Stimulated activated CD4-positive, alpha-beta T cell treated with anti-CD3 and anti-CD28 coated beads, Interleukin-2, amount 100 ng/mL, for 4 hours (primary cell): ENCODE measurements at places on chromosomes 12 and 14.
A peak's percentile ranks its signal among the peaks of the same experiment; 100 is the strongest.

DNA sequence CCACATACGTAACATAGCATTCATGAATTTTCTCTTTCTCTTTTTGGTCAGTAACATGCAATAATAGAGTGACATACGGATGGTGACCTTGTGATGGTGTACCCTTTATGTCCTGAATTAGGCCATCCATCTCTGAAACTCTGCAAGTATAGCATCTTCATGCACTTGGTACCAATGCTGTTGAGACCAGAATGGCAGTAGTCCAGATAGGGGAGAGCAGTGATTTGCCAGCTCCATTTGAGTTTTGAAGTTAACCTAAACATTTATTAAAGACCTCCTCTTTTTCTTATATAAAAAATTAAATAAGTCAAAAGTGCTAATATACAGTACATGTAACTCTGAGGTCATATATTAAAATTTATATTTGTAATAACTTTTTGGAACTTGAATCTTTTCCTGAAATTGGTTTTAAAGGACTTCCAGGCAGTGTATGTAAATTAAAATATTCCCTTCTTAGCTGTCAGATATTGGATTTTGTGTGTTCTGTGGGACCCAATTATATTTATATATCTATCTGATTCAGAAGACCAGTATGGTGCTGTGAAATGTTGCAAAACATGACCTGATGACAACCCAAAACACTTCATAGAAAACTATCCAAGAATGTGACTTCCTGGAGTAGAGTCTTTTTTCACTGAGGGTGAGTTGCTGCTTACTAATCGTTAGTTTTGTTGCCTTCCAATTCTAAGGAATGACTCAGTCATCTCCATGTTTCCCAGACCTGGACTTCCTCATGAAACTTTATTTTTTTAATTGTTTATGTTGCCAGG is 3.5 kb downstream of the ELK3 start:
- no peak for DNase-seq

GRCh38 chr12:66065641-66066136 is 64.9 kb downstream of the LLPH start:
- DNase-seq = no peak

- no peak for DNase-seq
These were observed 94.1 kb downstream of the GPHN start for GRCh38 chr14:66601932-66602578.

DNA sequence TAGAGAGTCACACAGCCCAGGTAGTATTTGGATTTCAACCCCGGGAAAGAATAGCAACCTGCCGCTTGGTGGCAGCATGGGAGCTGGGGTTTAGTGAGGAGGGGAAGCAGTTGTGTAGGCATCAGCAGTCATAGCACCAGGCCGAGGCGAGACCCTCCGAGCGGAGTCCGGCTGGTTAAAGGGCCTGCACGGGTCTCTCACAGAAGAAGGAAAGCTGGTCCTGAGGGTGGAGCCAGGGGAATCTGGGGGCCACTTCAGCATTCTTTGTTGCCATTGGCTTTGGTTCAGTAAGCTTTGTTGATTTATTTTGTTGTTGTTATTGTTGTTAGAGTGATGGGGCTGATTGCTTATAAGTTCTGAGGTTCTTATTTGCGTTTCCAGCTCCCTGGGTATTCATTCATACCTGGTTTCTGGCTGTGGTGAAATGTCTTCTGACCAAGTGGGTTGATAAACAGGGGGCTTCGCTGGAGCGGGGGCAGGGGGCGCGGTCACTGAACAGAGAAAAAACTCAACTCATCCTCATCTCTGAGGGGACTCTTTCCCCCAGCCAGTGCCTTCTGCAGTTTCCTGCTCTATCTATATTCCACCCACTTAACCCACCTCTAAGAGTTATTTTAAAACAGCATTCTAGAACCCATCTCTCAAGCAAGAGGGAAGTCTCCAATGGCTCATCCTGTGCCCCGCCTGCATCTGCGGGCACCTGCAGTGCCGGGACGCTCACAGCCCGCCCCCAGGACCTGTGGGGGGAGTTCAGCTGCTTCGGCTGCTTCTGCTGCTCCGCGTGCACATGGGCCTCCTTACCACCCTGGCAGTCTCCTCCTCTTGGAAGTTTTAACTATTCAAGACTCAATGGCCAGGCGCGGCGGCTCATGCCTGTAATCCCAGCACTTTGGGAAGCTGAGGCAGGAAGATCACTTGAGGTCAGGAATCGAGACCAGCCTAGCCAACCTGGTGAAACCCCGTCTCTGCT is 11.6 kb downstream of the CKB start:
- DNase-seq = no peak

DNA sequence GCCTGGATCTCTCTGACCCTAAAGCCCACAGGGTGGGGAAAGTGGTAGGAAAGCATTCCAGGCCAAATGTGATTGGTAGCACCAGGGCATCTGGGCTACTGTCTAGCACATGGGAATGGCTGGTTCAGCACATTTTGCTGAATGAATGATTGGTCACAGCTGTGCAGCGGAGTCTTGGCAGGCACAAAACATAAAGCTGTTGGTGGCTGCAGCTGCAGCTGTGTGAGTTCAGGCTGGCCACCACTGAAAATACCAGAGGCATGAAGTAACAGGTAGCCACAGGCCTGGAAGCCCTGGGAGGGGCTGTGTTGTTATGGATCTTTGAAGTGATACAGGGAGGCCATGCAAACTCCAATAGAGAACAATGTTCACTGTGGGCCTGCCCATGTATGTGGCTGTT is 72.7 kb downstream of the MYRFL start:
- no peak for DNase-seq

GRCh38 chr12:3329361-3329760 is 161.6 kb upstream of the PRMT8 start:
- no peak for DNase-seq

GRCh38 chr12:12533238-12533829 is 29.3 kb downstream of the DUSP16 start:
- DNase-seq = no peak

DNA sequence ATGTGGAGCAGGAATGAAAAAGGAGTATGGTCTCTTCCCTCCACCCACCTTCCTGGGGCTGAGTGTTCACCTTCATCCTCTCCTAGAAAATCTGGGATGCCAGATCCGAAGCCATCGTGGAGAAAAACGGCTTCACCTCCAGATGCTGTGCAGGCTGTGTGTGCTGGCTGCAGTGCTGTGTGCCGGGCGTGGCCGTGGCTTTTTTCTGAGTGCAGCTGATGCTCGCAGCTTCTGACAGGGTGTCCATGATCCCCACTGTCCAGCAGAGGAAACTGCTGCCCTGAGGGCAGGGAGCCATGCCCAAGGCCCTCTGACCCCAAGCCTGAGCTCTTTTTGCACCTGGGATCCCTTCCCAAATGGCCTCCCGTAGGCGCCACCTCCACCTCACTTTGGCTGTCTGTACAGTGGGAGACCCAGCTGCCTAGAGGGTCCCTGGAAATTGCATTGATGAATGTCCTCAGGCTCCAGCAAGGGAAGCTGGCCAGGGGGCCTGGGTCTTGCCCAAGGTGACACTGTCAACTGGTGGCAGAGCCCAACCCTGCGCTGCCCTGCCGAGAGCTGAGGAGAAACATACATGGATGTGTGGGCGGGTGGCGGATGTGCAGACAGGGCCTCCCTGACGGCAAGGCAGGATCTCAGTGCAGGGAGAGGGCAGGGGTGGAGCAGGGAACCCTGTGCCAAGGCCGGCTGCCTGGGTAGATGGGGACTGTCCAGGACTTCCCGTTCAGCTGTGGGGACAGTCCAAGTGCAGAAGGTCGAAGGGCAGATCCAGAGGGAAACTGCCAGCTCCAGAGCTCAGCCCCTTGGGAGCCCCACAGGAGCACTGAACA is 53.3 kb downstream of the BEGAIN start:
- DNase-seq = no peak

DNA sequence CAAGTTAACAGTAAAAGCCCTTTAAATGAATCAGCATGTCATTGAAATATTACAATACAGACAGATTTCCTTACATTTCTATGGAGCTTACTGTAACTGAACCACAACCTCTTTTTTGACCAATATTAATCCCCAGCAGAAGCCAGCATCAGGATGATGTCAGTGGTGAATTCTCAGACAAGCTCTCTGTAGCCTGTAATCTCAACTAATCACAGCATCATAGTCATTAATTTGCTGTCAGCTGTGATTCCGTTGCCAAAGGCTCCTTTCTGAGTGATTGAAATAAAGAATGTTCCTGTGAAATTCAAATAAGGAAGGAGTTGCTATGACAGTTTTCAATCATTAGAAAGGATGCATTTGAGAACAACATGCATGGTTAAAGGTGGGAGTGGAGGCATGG is 323.1 kb downstream of the PDZRN4 start:
- no peak for DNase-seq

GRCh38 chr12:2560356-2560755 is 234.4 kb upstream of the FKBP4 start:
- no peak for DNase-seq

DNA sequence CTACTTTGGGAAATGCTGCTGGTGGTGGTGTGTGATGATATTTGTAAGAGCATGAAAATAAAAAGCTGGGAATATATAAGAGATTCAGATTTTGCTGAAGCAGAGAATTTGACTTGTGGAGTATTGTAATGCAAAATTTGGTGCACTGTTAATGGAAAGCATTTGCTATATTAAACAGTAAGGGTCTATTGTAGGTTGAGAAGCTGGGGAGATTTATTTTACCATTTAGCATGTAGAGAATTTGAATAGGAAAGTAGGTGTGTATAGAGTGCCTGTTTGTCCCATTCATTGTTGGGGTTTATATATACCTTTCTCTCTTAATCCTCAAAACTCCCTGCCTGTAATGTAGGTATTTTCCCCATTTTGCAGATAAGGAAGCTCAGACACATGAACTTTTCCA is 48.4 kb downstream of the CRADD start:
- DNase-seq = no peak

DNA sequence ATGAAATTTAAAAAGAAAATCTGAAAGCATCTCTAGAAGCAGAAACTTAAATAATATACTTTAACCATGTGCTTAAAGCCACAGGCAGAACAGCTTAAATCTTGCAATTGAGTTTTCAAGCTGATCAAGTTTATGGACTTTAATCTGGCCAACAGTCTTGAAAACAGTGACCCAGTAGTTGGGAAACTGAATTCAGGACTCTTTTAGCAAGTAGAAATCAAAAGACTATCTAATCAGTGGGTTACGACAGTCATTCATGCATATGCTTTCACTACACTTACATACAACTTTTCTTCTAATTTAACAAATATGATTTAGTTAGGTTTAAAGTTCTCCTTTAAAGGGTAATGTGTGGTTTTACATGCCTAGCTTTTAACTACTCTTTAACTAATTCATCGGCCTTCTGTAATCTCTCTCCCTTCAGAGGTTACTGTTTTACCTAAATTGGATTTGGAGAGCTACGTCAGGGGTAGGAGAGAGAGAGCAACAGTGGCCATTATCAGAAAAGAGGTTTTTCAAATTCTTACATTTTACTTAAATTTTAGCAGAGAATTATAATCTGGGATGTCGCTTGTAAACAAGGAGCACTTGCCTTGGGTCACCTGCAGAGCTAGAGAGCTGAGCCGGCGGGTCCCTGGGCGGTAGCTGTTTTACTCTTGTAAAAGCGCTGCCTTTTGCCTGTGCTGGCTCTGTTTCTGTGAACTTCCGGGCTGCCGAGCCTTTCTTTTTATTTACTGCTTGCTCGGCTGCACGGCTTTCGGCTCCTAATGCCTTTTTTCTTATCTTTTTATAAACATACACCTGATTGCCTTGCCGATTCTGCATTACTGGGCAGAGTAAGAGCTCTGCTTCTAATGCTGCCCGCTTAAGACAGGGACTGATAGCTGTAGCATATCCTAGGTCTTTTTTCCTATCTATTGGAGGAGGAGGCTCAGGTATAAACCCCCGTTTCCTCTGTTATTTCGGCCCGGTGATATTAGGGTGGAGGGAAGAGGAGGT is 17.4 kb upstream of the LYZ start:
- DNase-seq = peak; percentile 22

GRCh38 chr12:89073659-89074058 is 278.6 kb downstream of the DUSP6 start:
- no peak for DNase-seq

DNA sequence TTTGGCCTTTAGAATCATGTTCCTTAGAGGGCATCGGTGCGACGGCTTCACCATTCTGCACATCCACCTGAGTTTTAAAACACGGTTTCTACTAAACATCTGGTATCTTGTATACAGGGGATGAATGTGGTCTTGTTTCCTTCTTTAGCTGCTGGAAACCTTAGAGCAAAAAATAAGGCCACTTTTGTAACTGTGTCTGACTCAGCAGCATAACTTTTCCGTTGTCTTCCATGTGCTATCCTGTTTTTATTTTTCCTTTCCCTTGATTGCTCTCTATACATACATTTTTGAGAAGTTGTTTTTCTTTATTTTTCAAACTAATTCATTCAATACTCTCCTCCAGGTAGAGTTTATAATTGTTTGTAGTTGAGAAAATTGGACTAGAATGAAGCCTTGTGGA is 108.8 kb upstream of the PCED1B start:
- no peak for DNase-seq

DNA sequence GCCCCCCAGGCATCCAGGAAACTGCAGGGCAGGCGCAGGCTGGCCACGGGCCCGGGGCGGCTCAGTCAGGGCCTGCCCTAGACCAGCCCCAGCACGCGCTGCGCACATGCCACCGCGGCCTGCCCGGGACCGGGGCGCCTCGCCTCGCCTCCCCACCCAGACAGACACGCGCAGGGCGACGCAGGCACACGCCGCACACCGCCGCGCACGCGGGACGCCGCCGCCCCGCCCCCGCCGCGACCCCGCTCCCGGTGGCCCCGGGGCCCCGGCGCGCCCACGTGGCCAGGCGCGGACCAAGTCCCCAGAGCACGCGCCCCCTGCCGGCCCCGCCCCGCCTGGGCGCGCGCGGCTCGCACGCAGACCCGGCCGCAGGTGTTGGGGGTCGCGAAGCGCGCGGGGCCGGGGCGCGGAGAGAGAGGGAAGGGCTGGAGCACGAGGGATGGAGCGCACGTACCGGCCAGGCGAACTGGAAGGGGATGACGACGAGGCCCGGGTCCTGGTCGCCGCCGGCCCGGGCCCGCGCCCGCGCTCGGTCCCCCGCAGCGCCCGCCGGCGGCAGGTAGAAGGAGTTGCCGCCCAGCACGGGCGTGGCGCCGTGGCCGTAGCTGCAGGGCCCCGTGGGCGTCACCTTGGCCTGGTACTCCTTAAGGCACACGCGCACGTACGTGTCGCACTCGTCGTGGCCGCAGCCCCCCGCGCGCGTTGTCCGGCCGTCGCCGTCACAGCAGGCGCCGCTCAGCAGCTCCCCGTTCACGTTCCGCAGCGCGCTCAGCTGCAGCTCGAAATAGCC is 1.1 kb downstream of the JAG2 start:
- DNase-seq = no peak

GRCh38 chr14:99137913-99138571 is 134.0 kb downstream of the BCL11B start:
- DNase-seq = no peak

GRCh38 chr14:71855399-71856036 is 76.7 kb upstream of the RGS6 start:
- DNase-seq = peak; percentile 16
